ENCODE measurements at places on chromosomes 1 and 21. TPM values are rescaled to one million over a fixed set of nuclear protein-coding genes. Genes with fewer than 3 reads are reported as not detected.

- DNase-seq: no peak
Measured at GRCh38 chr1:181222972-181223505, 134.5 kb downstream of the IER5 start.

SSU72 gene
- 75.0 TPM for total RNA-seq

- DNase-seq: no peak
Measured at GRCh38 chr1:33221385-33221758, 34.9 kb upstream of the ZNF362 start.

DNA sequence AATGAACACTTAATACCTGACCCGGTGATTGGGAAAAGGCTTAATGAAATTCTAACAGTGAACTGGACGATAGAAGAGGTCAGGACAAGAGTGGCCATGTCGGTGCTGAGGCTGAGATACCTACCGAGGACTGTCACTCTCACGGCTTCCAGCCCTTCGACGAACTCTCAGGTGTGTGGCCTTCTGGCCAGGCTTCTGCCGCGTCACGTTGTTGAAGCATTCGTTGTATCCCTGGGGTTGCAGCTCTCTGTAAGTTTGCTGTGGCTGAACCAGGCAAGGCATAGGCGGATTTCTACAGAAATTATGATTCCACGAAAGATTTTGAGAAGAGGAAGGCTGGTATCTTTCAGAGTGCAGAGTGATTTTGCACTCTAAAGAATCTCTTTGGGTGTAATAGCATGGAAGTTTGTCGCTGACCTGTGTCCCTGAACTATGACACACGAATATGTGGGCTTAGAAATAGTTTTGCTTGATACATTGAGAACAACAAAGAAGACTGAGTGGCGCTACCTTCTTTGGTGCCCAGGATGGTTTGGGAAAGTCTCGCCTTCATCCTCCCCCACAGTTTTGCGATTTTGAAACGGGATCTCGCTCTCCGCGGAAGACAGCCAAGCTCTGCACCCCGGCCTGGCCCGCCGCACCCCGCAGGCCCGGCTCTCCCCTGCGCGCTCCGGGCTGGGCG, 403 bp upstream of the EPHX4 start:
- DNase-seq: no peak

NID1 gene
- 67.7 TPM for total RNA-seq

SYNC gene
- total RNA-seq: 11.8 TPM

DNA sequence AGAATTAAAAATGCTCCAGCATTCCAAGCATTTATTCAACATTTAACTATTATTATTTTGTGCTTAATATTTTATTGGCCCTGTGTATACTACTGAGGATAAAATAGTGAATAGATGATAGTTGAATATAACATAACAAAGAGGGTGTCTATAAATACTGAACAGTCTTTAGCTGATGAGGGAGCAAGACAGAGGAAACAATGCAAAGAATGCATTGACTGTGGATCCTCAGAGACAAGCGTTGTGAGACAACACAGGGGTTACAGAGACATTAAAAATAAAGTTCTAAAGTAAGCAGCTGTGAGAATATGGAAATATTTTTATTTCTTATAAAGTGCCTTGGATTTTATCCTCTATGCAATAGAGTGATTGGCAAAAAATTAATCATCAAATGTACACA, 1133.1 kb downstream of the PLA2G4A start:
- DNase-seq: no peak

DNA sequence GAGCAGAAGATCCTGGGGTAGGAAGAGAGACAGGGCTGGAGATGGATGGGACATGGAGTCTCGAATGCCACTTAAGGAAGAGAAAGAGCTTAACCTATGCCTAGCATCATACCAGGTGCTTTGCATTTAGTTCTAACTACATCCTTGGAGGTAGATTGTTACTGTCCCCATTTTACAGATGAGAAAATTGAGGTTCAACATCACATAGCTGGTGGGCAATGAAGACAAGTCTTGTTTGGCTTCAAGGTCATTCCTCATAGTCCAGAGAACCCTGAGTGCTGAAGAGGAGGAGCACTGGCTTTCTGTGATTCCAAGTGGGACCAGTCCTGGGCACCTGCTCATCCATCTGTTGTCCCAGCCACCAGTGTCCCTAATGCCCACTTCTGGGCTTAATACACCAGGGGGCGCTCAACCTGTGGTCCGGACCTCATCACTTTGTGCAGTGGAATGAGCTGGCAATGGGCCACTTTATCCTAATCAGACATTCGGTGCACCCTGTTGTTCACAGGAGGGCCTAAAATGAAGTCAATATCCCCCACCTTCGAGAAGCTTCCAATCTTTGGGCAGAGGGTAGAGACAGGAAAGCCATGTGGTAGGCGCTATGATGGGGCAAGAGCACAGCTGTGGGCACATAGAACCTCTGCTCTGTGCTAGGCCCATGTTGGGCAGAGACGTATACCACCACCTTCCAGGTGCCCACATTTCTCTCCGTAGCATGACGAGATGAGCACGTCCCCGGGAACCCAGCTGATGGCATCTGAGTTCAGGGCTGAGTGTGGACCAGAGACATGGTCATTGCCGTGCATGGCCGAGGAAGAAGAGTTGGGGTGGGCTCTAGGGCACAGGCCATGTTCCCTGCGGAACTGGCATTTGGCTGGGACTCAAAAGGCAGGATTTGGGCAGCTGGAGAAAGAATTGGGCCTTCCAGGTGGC, 9.2 kb downstream of the RPS6KA1 start:
- no peak for DNase-seq

GRCh38 chr21:36145259-36145658, 10.4 kb downstream of the CBR3 start:
- no peak for DNase-seq

- no peak for DNase-seq
Measured at GRCh38 chr1:17802164-17802563, 47.0 kb downstream of the ACTL8 start.

- DNase-seq: no peak
Measured at GRCh38 chr1:87829360-87829759, 500.7 kb downstream of the LMO4 start.

DNA sequence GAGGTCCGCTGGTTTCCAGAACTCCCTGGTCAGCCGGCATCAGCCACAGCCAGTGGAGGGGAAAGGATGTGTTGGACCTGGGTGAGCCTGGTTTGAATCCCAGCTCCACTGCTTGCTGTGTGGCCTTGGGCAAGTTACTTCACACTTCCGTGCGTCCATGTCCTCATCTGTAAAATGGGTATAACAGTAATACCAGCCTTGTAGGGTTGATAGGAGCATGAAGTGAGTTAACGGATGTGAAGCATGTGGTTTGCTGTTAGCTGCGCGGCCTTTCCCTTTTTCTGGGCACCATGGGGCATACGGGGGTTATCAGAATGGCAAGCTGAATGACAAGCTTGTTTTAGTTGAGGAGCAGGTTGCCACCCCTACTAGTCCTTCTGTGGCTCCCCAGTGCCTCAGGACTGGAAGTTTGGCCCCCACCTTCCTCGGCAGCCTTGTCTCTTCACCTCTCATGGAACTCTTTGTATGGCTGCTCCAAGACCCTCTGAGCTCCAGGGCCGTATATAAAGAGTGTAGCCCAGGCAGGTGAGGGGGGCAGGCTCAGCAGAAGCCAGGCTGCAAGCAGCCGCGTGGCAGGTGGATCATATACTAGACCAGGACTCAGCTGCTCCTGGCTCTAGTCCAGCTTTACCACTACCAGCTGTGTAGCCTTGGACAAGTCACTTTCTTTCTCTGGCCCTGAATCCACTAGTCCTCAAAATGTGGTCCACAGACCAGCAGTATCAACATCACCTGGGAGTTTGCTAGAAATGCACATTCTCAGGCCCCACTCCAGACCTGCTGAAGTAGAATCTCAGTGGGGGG, 95.4 kb downstream of the LACTBL1 start:
- DNase-seq: no peak

GRCh38 chr1:185990565-185990964, 256.4 kb downstream of the HMCN1 start:
- DNase-seq: no peak

DNA sequence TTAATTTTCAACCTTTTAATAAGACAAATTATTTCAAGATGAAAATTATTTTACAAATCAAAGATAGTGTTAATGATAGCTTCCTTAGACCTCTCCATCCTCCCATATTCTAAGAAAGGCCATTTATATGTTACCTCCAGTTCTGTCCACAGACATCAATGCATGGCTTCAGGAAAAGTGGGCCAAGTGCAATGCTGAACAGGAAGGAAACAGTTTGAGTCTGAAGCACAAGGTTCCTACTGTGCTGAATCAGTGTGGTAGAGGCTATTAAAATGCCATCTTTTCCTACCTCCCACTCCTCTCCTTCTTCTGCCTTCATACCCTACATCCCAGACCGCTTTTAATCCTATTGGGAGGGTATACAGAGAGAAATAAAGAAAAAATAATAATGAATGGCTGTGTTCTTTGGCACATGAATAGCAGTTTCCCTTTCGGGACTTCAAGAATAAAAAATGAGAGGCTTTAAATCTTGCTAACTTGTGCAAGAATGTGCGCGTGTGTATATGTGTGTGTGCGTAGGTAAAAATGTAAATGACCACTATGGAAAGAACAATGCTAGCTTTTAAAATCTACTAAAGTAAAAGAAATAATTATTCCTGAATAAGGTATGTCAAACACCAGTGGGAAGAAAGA, 62.6 kb upstream of the C1orf105 start:
- DNase-seq: no peak

GRCh38 chr1:221468546-221468945, 273.3 kb downstream of the DUSP10 start:
- no peak for DNase-seq

KCNC4 gene
- total RNA-seq: 6.8 TPM

FNDC5 gene
- 0.40 TPM for total RNA-seq

ACTA1 gene
- total RNA-seq: not detected

SPRR2E gene
- not detected for total RNA-seq

HSPA6 gene
- total RNA-seq: 0.13 TPM

NUDT4B gene
- total RNA-seq: 21.8 TPM

- no peak for DNase-seq
Measured at GRCh38 chr1:156591432-156592157, at the start of gene NAXE. Gene NAXE, plus strand, starts transcription at chr1:156591776. Its CDS starts 29 bp downstream, at chr1:156591805.

HOOK1 gene
- not detected for total RNA-seq

DNA sequence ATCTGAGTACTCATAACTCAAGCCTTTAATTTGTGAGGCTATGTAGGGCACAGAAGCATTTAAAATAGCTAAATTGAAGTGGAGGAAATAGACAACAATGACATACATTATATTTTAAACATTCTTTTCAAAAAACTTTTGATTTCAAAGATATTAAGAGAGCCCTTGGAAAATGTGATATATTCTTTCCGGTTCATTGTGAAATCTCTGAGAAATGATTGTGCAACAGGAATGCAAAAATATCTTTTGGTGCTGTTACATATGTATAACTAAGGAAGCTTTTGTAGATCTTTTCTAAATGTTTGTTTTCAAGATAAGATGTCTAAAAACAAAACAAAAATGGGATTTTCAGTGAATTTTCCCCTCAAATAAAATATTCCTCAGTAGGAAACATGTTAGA, 185.2 kb downstream of the LEPR start:
- DNase-seq: no peak

GRCh38 chr21:44298301-44298700, 1.6 kb upstream of the PFKL start:
- no peak for DNase-seq

DNA sequence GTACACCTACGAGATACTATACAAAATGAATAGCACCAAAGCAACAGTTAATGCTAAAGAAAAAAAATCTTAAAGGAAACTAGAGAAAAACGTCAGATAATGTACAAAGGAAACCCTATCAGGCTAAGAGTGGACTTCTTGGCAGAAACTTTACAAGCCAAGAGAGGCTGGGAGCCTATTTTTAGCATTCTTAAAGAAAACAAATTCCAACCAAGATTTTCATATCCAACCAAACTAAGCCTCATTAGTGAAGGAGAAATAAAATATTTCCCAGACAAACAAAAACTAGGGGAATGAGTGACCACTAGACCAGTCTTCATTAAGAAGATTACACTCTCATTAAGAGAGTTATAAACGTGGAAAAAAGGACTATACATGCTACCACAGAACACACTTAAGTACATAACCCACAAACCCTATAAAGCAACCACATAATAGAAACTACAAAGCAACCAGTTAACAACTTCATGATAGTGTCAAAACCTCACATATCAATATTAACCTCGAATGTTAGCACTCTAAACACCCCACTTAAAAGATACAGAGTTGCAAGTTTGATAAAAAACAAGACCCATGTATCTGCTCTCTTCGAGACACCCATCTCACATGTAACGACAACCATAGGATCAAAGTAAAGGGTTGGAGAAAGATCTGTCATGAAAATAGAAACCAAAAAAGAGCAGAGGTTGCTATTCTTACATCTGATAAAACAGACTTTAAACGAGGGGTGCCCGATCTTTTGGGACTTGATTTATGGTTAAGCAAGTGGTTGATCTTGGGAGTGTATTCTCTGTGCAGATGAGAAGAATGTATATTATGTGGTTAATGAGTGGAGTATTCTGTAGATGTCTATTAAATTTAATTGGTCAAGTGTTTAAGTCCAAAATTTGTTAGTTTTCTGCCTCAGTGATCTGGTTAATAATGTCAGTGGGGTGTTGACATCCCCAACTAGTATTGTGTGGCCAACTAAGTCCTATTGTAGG, 1301.4 kb downstream of the PLA2G4A start:
- no peak for DNase-seq

TMCO1 gene
- 59.5 TPM for total RNA-seq

DNA sequence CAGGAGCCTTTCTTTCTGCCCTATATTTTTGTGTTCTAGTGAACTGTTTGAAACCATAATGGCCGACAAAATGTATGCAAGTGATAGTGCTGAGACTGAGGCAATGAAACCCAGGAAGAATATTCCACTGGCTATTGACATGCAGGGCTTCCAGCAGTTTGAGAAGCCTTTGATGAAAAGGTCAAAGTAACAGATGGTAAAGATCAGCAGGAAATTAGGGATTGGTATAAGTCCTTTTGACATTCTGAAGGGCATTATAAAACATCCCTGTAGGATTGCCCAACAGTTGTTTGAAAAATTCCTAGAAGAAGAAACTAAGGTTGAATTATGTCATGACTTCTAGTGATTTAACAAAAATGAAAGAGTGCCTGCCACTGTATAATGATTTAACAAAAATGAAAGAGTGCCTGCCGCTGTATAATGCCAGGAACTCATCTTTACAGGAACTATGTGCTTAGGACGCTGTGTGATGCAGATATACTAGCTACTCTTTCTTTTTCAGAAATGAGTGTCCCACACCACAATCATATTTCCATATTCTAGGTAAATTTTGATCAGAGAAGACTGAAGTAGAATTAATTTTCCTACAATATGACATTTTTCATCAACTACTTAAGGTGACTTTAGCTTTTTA, 283.9 kb upstream of the ST6GALNAC5 start:
- no peak for DNase-seq

DNA sequence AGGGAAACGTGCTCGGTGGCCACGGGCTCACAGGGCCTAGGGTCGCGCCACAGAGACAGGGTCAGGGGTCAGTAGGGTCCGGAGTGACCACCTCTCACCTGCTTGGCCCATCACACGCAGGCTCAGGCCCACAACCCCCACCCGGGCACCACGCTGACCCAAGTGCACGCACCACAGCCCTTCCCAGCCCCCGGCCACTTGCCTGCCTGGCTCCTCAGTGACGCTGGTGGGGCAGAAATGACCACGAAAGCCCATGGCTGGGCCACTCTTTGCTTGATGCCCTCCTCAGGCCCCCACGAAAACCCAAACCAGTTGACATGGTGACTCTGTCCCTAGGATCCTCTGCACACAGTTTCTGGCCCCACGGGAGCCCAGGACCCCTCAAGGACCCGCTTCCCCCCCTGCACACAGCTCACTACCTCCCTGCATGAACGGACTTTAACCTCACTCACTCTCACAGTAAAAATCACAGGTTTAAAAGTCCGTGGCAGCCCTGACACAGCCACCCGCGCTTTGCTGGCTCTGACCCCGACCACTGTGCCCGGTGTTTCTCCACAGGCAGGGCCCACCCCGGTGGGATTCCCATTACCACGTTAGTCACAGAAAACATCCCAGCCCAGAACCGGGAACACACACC, 20.7 kb downstream of the NADK start:
- DNase-seq: no peak
